ENCODE measurements at places on chromosomes 7 and 10. TPM values are rescaled to one million over a fixed set of nuclear protein-coding genes. Genes with fewer than 3 reads are reported as not detected.

The PDE6C gene
- total RNA-seq, result not detected

The TMEM229A gene
- 0.23 TPM for total RNA-seq

- H3K4me3 ChIP-seq, result no peak overlapping the region
- no peaks in the 10 kb centered on the region for H3K36me3 ChIP-seq
- H3K4me1 ChIP-seq, result no peaks in the 10 kb centered on the region
- no peak overlapping the region for H3K27ac ChIP-seq
- H3K27me3 ChIP-seq, result no peaks in the 10 kb centered on the region
These were observed 40.9 kb downstream of the CDH23 start for GRCh38 chr10:71437537-71438092.

DNA sequence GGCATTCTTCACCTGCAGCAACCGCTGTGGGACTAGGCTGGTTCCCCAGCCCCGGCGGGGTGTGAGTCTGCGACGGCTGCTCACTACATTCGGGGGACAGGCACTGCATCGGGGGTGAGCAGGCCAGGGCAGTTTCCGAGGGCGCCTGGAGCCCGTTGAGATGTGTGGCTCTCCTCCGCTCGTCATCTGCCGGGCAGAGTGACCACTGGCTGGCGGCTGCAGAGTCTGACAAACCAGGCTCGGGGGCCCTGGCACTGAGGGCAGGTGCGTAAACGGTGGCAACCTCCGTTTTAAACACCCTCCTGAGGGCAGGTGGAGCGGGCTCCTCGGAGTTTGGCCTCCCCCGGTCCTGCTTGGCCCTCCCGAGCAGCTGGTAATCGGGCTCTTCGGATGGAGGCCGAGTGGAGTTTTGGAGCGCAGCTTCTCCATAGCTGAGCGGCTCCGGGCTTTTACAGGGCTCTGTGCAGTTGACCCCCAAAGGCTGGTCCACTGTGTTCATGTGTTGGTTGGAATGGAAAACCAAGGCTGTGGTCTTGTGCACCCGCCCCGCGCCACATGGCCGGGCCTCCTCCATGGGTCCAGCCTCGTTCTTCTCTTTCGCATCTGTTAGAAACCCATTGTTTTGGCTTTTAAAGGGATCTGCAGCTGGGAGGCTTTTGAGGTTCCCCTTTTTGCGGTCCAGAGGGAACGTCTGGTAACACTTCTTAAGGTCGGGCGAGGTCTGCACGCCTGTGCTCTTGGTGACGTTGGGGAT, 20.9 kb downstream of the INSYN2A start:
- no peak overlapping the region for H3K27ac ChIP-seq
- H3K27me3 ChIP-seq, result no peaks in the 10 kb centered on the region
- no peak overlapping the region for H3K4me3 ChIP-seq
- H3K36me3 ChIP-seq, result peaks cover 44% of the 10 kb centered on the region
- no peaks in the 10 kb centered on the region for H3K4me1 ChIP-seq
- no peak for ATAC-seq

DNA sequence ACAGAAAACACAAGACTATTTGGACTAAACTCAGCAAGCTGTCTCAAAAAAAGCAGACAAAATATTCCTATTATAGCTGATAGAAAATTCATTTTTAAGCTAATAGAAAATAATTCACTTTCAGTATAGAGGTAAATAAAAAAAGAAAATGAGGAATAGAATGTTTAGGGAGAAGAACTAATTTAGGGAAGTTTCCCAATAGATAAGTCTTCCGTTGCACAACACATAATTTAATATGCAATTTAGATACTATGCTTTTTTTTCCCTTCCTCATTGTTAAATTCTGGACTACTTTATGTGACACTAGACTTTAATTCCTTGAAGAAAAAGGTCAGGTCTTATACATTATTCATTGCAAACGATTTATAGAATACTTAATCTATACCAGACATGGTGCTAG, 10.3 kb downstream of the PNPLA8 start:
- no peaks in the 10 kb centered on the region for H3K36me3 ChIP-seq
- peaks cover 35% of the 10 kb centered on the region for H3K4me1 ChIP-seq
- ATAC-seq, result no peak
- no peak overlapping the region for H3K4me3 ChIP-seq
- H3K27ac ChIP-seq, result no peak overlapping the region

DNA sequence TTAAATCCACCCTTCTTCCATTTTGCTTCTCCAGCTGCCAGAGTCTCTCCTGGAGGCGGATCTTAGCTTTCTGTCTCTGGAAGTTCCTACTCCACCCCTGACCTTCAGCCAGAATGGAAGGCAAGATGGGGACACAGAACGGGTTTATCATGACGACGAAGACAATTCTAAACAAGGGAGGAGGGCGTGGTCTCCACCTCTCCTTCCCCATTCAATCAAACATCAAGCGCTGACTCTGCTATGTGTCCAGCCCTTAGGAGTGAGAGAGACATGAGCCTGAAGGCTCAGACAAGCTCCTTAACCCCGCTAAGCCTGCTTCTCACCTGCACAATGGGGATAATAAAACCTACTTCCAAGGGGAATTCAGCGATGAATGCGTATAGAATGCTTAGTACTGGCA, 3.1 kb downstream of the CYP17A1 start:
- H3K27me3 ChIP-seq, result peaks cover 3% of the 10 kb centered on the region
- no peaks in the 10 kb centered on the region for H3K4me1 ChIP-seq
- H3K4me3 ChIP-seq, result no peak overlapping the region

GRCh38 chr10:129681856-129682255, 214.8 kb downstream of the MGMT start:
- H3K27ac ChIP-seq, result no peak overlapping the region
- no peaks in the 10 kb centered on the region for H3K27me3 ChIP-seq

DNA sequence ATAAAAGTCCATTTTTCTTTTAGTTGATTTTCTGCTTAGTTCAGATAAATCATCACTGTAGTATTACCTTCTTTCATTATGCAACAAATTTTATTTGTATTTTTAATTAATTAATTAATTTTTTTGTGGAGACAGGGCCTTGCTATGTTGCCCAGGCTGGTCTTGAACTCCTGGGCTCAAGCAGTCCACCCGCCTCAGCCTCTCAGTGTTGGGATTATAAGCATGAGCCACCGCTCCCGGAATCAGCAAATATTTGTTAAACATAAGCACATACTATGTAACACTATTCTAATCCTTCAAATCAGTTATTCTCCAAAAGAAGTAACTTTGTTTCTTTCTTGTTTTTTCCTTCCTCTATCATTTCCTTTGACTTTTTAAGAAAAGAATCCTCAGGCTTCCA, 584.8 kb upstream of the ANKRD30A start:
- no peaks in the 10 kb centered on the region for H3K4me1 ChIP-seq
- H3K27me3 ChIP-seq, result no peaks in the 10 kb centered on the region
- H3K36me3 ChIP-seq, result no peaks in the 10 kb centered on the region
- no peak overlapping the region for H3K4me3 ChIP-seq

DNA sequence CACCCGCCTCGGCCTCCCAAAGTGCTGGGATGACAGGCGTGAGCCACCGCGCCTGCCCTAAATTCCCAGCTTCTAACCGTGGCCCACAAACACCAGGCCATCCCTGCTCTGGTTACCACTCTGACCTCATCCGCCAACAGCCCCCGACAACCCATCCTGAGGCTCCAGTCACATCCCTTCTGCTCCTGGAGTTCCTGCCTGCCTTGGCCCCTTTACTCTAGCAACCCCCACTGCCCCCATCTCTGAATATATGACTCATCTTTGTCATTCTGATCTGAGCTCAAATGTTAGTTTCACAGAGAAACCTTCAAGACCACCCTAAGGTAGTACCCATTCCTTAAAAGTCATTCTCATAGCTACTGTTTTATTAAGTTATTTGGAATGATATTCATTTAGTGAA, 26.6 kb downstream of the RHEB start:
- peaks cover 95% of the 10 kb centered on the region for H3K4me1 ChIP-seq
- no peaks in the 10 kb centered on the region for H3K27me3 ChIP-seq
- H3K4me3 ChIP-seq, result no peak overlapping the region
- ATAC-seq, result no peak
- peak overlapping the region; percentile 39 for H3K27ac ChIP-seq

GRCh38 chr7:30062587-30062986, 34.4 kb downstream of the PLEKHA8 start:
- no peak overlapping the region for H3K4me3 ChIP-seq
- peaks cover 35% of the 10 kb centered on the region for H3K36me3 ChIP-seq
- no peak for ATAC-seq
- no peak overlapping the region for H3K27ac ChIP-seq
- H3K4me1 ChIP-seq, result no peaks in the 10 kb centered on the region
- no peaks in the 10 kb centered on the region for H3K27me3 ChIP-seq

GRCh38 chr7:50584386-50584785, 19.2 kb upstream of the DDC start:
- no peaks in the 10 kb centered on the region for H3K4me1 ChIP-seq
- ATAC-seq, result no peak
- H3K27me3 ChIP-seq, result peaks cover 14% of the 10 kb centered on the region
- no peak overlapping the region for H3K27ac ChIP-seq
- no peaks in the 10 kb centered on the region for H3K36me3 ChIP-seq
- no peak overlapping the region for H3K4me3 ChIP-seq

- H3K4me3 ChIP-seq, result no peak overlapping the region
- no peaks in the 10 kb centered on the region for H3K36me3 ChIP-seq
- H3K27ac ChIP-seq, result no peak overlapping the region
- no peaks in the 10 kb centered on the region for H3K4me1 ChIP-seq
These were observed 94.5 kb upstream of the GSDME start for GRCh38 chr7:24851786-24852185.

GRCh38 chr7:45698303-45699014, 124.3 kb downstream of the ADCY1 start:
- no peak overlapping the region for H3K27ac ChIP-seq
- no peaks in the 10 kb centered on the region for H3K36me3 ChIP-seq
- no peaks in the 10 kb centered on the region for H3K4me1 ChIP-seq
- ATAC-seq, result no peak

DNA sequence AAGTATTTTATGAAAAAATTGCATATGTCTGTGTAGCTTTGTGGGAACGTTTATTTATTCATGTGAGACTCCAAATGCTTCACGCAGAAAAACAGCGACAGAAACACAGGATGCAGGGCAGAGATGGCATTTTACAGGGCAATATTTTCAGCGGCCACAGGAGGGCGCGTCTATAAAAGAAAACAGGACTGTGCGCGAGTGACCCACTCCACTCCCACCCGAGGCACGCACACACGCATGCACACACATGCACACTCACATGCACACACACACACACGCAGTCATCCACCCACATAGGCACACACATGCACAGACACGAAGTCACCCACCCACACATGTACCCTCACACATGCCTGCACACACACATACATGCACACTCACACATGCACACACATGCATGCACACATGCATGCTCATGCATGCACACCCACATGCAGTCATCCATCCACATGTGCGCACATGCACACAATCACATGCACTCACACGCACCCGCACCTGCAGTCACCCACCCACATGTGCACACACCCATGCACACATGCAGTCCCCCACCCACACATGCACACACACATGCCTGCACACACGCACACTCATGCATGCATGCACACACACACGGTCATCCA, 96.3 kb downstream of the DNAJB6 start:
- H3K4me3 ChIP-seq, result peak overlapping the region; percentile 25
- H3K27ac ChIP-seq, result no peak overlapping the region
- peak; percentile 22 for ATAC-seq
- peaks cover 6% of the 10 kb centered on the region for H3K4me1 ChIP-seq

Measured in gastroesophageal sphincter (tissue), 4 donors.